ENCODE measurements at places on chromosomes 3 and 15.
A peak's percentile ranks its signal among the peaks of the same experiment; 100 is the strongest.

DNA sequence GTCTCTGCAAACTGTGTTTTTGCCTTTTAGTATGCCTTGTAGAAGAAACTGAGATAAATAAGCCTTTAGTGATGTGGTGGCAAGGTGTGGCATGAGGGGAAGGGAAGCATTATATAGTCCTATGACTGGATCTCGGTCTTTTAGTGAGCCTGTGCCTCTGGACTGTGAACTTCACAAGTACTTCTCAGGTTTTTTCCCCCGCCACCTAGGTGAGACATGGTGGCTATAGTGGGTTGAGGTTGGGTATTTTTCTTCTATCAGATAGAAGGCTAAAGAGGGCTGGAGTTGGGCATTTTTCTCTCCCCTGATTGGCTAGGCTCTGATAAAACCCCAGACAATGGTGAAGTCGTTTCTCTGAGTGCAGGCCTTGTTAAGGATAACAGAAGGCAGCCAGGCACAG lies 38.7 kb upstream of the ZFAND6 start:
- no peak for DNase-seq

DNA sequence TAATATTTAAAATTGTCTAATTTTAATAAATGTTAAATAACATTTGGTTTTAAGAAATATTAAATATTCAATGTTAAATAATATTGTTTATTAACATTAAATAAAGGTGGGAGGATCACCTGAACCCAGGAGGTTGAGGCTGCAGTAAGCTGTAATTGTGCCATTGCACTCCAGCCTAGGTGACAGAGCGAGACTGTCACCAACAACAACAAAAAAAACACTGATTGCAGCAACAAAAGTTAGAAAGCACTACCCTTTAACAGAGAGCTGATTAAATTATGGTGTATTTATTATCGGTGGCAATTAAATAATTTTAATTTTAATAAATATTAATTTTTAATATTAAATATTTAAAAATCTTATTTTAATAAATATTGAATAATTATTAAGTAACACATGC lies 152.1 kb downstream of the ATG7 start:
- DNase-seq = no peak

- DNase-seq = no peak
These were observed 4.6 kb downstream of the SNX4 start for GRCh38 chr3:125515421-125515820.

GRCh38 chr15:41896566-41896965 lies 2.7 kb upstream of the SPTBN5 start:
- DNase-seq = no peak

- DNase-seq = no peak
These were observed 96.1 kb downstream of the OPA1 start for GRCh38 chr3:193688834-193689714.

DNA sequence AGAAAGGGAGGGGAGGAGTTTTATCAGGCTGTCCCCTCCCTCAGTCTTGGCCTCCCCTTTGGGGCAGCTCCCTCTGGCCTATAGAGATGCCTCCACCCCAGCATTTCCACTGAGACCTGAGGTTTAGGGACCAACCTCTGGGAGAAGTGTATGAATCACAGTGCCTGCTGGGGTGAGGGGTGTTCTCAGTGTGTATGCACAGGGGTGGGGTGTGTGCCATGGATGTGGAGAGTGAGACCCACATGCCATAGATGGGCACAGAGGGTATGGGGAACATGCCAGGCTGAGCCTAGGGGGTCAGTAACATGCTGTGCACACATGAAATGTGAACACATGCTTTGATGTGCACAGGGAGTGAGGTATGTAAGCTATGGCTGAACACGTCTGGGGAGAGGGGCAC lies 12.4 kb upstream of the ANKRD63 start:
- no peak for DNase-seq

GRCh38 chr3:128068156-128068620 lies 16.0 kb downstream of the SEC61A1 start:
- peak; percentile 57 for DNase-seq

DNA sequence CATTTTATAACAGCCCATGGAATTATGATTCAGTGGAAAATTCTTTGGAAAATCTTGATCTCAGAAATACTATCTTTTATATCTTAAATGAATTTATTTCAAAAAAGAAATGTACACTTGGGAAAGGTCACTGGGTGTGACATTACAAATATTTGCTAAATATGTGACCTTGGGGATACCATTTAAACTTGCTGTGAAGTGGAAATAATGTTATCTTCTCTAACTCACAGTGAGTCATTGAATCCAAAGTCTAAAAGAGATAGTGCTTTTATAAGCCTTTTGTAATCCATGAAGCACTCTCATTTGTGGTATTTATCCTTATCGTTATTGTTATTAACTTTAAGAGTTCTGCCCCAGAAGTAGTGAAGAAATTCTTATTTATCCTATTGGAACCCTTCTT lies 289.8 kb upstream of the SEMA6D start:
- DNase-seq = no peak

- DNase-seq = peak; percentile 36
These were observed 169.1 kb downstream of the GAP43 start for GRCh38 chr3:115792206-115792955.

- peak; percentile 68 for DNase-seq
These were observed 2.0 kb downstream of the B2M start for GRCh38 chr15:44713006-44713966.

DNA sequence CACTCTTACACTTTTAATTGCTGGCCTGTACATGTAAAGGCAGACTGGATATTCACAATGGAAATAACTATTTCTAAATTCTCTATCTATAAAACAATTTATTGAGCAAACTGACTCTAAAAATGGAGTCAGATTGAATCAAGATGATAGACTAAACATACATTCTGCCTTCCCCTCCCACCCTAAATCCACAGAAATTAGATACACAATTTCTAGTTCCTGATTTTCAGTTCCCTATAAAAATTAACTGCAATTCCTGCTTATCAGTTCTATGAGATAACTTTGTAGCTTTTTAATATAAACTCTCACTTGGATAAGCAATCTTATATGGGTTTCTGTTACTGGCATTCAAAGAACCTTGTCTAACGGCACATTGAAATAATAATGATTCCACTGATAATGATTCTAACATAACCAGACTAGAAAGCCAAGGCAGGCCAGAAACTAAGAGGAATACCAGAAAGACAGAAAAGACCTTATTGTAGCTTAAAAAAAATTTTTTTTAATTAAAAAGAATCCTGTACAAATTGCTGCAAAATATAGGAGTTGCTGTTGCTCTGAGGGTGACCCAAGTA lies 33.1 kb downstream of the TBC1D5 start:
- DNase-seq = no peak

- no peak for DNase-seq
These were observed 134.9 kb upstream of the BFSP2 start for GRCh38 chr3:133264920-133265319.

GRCh38 chr3:18428991-18429745 lies 4.0 kb upstream of the SATB1 start:
- no peak for DNase-seq

GRCh38 chr3:114418107-114418506 lies 124.3 kb downstream of the TIGIT start:
- no peak for DNase-seq

- no peak for DNase-seq
These were observed 410.8 kb downstream of the GAP43 start for GRCh38 chr3:116034086-116034485.

DNA sequence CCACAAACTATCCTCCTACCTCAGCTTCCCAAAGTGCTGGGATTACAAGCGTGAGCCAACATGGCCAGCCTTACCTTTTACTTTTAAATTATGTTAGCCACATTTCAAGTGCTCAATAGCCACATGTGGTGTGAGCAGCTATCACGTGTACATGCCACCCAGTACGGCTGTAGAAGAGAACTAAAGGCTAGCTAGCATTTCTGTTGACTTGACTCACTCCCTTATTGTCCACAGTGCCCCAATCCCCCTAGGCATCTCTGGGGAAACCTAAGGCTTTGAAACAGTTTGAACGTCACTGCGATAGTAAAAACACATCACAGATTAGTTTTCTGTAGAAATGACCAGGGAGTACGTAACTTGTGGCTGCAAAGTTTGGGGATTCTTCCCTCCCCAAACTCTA lies 12.0 kb downstream of the C15orf40 start:
- DNase-seq = no peak

DNA sequence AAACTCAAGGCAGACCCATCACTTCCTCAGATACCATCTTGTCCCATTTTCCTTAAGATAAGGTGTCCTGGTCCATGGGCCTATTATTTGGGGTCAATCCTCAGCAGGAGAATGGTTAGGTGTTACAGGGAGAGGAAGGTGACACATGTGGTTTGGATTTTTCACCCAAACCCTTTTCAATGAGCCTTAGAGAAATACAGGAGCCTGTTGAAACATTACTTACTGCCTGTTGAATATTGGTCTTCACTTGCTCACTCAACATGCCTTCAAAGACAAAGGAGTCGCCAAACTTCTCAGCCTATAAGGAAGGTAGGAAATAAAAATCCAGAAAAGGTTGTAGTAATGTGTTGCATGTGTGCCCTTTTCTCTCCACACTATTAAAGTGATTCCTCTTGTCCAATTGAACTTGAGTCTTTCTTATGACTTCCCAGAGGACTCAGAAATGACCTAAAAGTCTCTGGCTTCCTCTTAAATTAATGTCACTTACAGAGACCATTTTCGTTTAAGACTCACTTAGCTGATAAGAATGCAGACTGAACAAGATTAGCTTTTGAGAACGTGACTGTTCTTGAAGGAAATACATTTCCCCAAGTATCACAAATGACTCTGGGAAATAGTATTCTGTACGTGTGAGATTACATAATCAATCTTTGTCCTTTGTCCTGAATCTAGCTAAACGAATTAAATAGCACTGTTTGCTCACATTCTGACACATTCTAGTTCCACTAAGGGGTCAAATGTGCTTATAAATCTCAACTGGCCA lies 17.8 kb downstream of the SUMF1 start:
- DNase-seq = no peak

DNA sequence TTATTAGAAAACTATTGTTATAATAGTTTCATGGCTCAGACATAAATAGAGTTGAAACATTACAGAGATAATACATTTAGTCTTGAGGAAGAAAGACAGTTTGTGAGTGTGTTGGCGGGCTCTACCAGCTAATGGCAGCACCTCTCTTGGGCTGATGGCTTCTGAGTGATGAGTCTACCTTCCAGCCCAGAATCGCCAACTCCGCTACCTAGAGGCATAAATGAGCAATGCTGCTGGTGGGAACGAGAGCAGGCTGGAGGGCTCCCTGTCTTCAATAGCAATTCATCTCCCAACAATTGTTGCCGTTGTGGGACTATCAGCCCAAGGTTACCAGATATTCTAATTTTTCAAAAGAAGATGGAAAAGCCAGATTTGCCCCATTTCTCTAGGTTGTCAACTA lies 388.7 kb downstream of the FOXP1 start:
- DNase-seq = no peak

- no peak for DNase-seq
These were observed 33.6 kb downstream of the FOXP1 start for GRCh38 chr3:71549951-71550350.

DNA sequence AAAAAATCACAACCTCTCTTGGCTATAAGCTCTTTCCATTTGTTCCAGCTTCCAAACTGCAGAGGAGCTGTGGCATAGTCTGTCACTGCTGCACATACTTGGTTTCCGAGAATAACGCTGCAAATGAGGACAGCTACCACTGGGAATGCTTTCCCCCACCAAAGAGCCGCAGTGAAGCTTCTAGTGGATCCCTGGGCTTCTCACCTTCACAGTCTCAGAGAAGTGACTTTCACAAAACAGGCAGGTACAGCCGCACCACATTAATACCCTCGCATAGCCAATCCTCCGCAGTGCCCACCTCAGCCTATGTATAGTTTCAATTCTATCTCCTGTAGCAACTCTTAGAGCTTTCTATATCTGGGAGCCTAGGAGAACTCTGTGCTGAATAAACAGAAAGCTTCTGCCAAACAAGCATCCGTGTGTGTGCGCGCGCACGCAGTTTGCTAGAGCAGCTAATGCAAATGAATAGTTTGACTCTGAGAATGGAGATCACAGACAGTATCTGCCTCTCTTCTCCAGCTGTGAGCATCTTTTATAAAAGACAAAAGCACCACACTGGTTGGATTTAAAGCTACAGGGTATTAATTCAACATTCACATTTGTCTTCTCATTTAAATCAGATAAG lies 81.9 kb upstream of the PLXND1 start:
- no peak for DNase-seq

DNA sequence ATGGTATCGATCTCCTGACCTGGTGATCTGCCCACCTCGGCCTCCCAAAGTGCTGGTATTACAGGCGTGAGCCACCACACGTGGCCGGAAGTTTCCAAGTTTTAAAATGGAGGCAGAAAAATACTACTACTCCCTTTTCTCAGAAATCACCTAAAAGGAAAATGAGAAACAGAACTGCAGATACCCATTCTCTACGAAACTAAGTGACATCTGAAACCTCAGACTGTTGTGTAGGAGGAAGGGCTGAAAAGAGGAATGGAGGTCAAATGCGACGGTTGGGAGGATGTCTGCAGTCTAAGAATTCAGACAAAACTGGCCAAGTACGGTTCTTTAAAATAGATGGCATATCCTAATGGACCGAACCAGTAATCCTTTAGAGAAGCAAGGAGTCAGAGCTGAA lies 24.1 kb downstream of the WDR48 start:
- DNase-seq = no peak

GRCh38 chr3:150292891-150293290 lies 115.2 kb upstream of the TSC22D2 start:
- no peak for DNase-seq

DNA sequence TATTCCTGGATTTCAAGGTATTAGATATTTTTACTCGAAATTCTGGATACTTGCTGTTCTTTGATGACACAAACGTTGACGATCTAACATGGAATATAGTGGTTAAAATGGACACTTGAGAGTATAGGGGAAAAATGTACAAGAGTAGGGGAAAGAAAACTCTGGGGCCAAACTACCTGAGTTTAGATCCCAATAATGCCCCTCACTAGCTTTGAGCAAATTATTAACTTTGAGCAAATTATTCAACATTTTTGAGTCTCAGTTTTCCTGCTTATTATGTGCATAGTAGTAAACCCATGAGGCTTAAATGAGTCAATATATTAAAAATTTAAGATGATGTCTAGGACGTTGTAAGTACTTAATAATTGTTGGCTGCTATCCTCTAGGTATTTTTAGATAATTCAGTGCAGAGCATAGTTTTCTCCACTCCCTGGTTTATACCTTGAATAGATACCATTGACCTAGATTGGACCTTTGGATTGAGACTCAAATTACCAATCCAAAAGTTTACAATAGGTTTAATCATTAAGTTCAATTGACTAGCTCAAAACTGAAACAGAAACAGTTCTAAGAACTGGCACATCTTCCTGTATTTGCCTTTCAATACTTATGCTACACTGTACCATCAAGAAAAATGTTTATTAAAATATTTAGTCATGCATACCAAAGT lies 4.5 kb downstream of the ADGRG7 start:
- DNase-seq = no peak

Data from CD4-positive, alpha-beta T cell treated with Interleukin-17A for 1 hour (primary cell).